ENCODE measurements at places on chromosomes 6 and 20.

GRCh38 chr6:125843593-125843992 lies 52.8 kb downstream of the NCOA7 start:
- DNase-seq, result no peak

GRCh38 chr20:60403105-60403741 lies 445.0 kb downstream of the CDH26 start:
- DNase-seq, result no peak

GRCh38 chr6:138956244-138956924 lies 31.7 kb downstream of the REPS1 start:
- DNase-seq, result no peak

- no peak for DNase-seq
Observed at GRCh38 chr20:60008130-60008808, 50.0 kb downstream of the CDH26 start.

GRCh38 chr6:24064106-24064505 lies 61.9 kb upstream of the NRSN1 start:
- DNase-seq, result no peak

DNA sequence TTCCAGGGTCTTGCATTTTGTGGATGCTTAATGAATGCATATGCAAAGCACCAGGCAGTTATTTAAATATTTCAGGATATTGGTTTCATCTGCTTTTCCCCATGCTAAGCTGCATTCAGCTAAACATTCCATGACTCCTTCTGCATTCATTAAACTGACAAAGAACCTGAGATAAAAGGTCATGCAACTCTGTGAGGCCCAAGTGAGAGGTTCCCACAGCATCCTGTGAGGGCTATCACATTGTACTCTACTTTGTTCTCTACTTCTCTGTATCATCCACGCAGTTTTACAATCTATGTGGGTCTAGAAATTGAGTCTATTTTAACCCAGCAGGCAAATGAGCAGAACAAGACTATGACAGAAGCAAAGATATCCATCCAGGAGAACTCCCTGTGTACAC lies 86.4 kb upstream of the PRSS16 start:
- no peak for DNase-seq

- DNase-seq, result no peak
Observed at GRCh38 chr6:124254941-124255685, 451.4 kb downstream of the NKAIN2 start.

GRCh38 chr20:33507461-33507860 lies 17.6 kb downstream of the CBFA2T2 start:
- DNase-seq, result no peak

DNA sequence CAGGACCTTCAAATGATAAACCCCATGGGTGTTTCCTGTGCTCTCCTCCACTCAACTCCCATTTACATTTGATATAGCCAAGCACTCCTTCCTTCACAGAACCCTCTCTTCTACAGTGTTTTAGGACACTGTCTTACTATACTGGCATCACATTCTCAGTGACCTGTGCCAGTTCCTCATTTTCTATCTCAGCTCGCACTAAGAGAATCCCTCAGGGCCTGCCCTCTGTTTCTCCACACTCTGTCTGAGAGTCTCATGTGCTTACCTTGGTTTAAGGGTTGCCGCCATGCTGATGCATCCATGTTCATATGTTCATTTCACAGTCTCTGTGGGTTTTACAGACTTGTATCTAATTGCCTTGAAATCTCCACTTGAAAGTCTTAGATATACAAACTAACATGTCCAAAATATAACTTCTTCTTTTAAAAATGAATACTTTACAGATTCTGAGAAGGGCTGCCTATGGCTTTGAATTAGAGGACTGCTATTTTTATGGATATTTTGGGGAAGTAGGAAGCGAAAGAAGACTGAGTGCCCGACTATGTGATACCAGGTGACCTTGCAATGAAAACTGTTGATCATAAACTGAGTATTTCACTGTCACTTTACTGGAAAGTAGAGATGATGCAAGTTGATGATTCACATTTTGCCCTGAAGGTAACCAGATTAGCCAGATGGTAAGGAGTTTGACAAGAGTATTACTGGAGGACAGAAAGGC lies 153.1 kb upstream of the SIM1 start:
- no peak for DNase-seq

- peak; percentile 80 for DNase-seq
Observed at GRCh38 chr6:90393232-90393884, 96.7 kb upstream of the BACH2 start.

DNA sequence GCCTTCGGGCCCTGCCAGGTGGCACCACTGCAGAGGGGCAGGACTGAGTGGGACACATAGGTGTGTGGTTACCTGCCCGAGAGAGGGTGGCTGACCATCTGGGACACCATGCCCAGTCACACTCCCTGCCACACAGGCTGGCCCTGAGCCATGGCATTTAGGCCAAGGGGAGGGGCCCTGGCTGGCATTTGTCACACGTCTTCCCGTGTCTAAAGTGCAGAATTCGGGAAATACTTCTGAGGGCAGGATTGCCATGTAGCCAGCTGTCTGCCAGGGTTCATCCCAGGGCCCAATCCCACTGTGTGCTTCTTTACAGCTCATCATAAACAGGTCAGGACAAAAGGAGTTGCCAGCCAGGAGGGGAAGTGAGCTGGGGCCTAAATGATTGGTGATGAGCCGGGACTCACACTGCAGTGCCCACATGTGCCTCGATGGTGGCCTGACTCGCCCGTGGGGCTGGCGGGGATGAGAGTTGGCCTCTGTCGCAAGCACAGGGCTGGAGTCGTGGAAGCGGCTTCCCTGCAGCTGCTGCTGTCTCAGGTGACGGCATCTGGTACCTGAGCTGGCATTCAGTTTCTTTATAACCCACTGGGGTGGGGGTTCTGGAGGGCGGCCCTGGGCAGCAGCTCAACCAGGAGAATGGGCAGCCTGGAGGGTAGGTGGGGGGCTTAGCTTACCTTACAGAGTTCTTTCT lies 5.9 kb upstream of the UNC93A start:
- no peak for DNase-seq

DNA sequence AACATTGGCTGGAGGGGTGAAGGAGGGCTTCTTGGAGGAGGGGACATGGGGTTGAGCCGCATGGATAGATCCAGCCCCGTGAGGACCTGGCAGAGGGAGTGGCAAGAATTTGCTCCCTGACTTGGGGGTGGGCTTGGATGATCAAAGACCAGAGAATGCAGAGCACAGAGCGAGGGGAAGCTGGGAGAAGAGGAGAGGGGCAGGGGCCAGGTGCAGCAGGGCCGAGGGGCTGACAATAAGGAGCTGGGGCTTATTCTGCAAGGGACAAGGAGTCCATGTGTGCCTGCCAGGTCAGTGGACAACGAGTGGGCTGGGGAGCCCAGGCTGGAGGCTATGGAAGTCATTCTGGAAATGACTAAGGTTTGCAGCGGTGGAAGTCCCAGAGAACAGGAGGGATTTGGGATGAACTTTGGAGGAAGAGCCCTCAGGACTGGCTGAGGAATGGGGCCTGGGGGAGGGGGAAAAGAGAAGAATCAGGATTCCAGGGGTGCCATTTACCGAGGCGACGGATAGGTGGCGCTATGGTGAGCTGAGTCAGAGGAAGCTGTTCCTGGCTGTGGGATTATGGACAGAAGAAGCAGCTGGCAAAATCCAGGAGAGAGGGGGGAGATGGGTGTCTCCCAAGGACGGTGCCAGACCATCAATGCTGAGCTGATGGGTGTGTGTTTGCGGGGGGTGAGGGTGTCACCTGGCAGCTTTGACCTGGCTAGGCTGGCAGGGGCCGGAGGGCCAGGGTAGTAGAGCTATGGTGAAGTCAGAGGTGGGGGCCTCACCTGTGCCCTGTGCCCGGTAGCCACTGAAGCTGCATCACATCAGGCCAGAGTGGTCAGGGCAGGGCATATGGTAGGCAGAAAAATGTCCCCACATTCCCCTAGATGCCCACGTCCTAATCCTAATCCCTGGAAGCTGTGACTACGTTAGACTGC lies 7.8 kb downstream of the KCNG1 start:
- DNase-seq, result no peak
